Fibroblast of upper back skin (primary cell): ENCODE measurements at places on chromosomes 7 and 10.

GRCh38 chr7:32500922-32501341 lies 5.6 kb downstream of the AVL9 start:
- peak; percentile 84 for DNase-seq

- DNase-seq: no peak
These were observed 113.6 kb upstream of the RET start for GRCh38 chr10:42963312-42963711.

GRCh38 chr7:32564542-32564941 lies 69.3 kb downstream of the AVL9 start:
- peak; percentile 8 for DNase-seq

DNA sequence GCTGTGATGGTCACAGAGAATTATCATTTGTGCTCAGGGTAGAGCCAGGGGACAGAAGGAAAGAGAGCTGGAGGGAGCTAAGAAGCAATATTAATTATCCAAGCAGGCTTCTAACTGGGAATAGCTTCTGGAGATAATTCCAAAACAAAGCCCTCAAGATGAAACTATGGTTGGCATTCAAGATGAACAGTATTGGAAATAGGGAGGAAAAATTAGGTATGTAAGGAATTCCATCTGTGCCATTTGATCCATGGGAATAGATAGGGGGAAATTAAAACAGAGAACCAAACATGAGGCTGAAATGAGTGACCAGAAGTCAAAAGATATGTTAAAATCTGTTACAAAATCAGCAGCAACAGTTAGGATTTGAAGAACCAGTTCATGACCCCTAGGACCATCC lies 75.3 kb downstream of the NDUFB2 start:
- peak; percentile 1 for DNase-seq

GRCh38 chr10:110775020-110775375 lies 96.7 kb upstream of the PDCD4 start:
- no peak for DNase-seq

- peak; percentile 36 for DNase-seq
These were observed 402.8 kb upstream of the PODXL start for GRCh38 chr7:131959106-131959812.

- DNase-seq: peak; percentile 60
These were observed 47.9 kb upstream of the FOXK1 start for GRCh38 chr7:4634166-4634565.

DNA sequence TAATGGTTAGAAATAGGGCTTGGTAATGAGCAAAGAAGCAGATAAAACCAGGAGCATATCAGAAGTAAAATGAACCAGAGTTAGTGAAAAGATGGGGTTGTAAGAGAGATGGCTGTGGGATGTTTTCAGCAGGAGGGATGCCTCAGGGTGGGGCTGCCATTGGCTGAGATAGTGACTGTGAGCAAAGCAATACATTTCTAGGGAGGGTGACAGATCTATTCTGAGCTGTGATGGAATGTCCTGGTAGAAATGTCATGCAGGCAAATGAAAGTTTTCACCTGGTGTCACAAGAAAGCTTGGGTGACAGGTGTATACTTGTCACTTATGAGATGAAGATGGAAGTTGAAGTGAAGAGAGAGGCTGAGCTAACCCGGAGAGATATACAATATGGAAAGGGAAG lies 435.9 kb downstream of the TNS3 start:
- no peak for DNase-seq

GRCh38 chr7:67401492-67401891 lies 404.9 kb downstream of the TYW1 start:
- no peak for DNase-seq
